ENCODE measurements at places on chromosomes 12 and 14. TPM values are rescaled to one million over a fixed set of nuclear protein-coding genes. Genes with fewer than 3 reads are reported as not detected.
A peak's percentile ranks its signal among the peaks of the same experiment; 100 is the strongest.

DNA sequence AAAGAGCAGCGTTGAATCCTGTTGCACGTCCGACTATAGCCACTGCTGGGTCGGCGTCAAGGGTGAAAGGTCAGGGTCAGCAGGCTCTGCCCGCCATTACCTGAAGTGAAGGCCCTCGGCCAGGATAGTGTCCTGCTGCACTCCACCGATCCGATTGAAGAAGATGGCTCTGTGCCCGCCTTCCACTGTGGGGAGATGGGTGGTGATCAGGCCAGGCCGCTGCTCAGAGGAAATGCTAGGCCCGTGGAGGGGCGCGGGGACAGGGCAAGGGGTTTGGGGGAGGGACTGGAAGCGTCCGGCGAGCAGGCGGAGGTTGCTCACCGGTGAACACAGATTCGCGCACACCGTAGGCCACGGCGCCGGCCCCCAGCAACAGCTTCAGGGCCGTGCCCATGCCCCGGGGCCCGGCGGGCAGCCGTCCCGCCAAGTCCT is 352 bp downstream of the PHB2 start:
- peaks cover 1% of the 10 kb centered on the region for H3K36me3 ChIP-seq
- peaks cover 4% of the 10 kb centered on the region for H3K4me1 ChIP-seq
- H3K27me3 ChIP-seq: no peaks in the 10 kb centered on the region
- H3K27ac ChIP-seq: peak overlapping the region; percentile 38
- no peak for DNase-seq

DNA sequence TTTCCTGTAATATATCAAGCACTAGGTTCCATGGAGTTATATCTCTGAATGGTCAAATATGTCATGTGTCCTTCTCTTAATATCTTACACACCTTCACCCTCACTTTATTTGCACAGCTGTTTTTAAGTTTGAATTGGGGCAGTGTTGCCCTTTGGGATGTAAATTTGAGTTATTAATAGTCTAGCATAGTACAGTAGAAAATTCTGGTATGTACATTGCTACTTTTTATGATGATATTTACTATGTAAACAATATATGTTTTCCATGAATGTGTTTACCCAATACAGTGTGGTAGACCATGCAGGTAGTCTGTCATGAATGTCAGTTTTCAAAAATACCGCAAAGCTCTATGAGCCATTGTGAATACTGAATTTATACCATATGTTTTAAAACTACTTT is 50.5 kb downstream of the METTL25 start:
- no peak overlapping the region for H3K27ac ChIP-seq
- no peak overlapping the region for H3K4me3 ChIP-seq
- H3K36me3 ChIP-seq: no peaks in the 10 kb centered on the region
- no peaks in the 10 kb centered on the region for H3K4me1 ChIP-seq

DNA sequence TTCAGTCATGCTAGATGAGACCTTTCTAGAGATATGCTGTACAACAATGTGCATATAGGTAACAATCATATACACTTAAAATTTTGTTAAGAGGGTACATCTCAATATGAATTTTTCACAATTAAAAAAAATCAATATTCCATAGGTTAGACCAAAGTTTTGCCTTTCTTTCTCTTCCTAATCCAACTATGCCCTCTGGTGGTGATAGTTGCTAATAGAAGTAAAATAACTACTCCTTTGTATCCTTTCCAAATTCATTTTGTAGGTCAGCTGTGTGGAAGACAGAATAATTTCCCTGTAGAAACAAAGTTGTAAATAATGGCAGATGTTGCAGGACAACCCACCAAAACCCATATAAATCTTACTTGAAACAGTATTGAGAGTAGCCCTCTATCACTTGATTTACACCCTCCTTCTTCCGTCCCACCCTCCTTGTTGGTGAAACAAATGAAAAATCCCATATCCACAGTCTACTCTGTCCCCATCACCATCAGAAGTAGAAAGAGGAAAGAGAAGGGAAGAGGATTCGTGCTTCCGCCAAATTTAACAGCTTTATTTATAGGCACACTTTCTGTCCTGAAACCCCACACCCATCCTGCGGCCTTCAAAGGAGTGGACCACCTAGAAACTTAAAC is 34.2 kb upstream of the KICS2 start:
- no peaks in the 10 kb centered on the region for H3K4me1 ChIP-seq
- no peaks in the 10 kb centered on the region for H3K27me3 ChIP-seq
- H3K4me3 ChIP-seq: no peak overlapping the region
- DNase-seq: no peak

- H3K4me1 ChIP-seq: no peaks in the 10 kb centered on the region
- H3K4me3 ChIP-seq: no peak overlapping the region
- no peak overlapping the region for H3K27ac ChIP-seq
Observed at GRCh38 chr14:68856572-68856971, 63.7 kb upstream of the ZFP36L1 start.

DNA sequence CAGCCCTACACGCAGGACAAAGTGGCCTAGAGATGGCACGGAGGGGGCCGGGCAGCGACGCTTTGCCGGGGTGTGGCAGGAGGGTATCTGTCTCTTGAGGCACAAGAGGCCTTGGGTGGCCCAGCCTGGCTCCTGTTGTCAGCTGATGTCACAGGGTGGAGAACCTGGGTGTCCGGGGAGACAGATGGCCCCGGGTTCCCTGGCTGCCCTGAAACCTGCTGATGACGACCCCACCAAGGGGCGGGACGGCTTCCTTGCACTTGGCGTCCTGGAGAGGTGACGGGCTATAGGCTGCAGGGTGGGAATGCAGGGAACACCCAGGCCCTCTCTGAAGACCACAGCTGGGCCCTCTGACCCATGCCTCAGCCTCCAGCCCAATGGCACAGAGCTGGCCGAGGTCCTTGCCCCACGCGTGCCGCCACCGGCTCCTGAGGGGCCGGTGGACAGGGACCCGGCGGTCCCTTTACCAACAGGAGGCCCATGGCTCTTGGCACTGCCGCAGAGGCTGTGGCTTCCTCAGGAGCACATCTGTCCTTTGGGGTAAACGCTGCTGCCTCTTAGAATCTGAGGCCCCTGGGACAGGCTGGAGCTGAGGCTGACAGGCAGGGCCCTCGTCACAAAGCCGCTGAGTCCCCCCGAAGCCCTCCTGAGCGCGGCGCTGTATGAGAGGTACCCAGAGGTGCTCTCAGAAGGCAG is 16.4 kb downstream of the TRMT61A start:
- peak; percentile 72 for DNase-seq
- H3K4me3 ChIP-seq: no peak overlapping the region
- H3K36me3 ChIP-seq: no peaks in the 10 kb centered on the region
- no peaks in the 10 kb centered on the region for H3K27me3 ChIP-seq
- no peaks in the 10 kb centered on the region for H3K4me1 ChIP-seq
- no peak overlapping the region for H3K27ac ChIP-seq

DNA sequence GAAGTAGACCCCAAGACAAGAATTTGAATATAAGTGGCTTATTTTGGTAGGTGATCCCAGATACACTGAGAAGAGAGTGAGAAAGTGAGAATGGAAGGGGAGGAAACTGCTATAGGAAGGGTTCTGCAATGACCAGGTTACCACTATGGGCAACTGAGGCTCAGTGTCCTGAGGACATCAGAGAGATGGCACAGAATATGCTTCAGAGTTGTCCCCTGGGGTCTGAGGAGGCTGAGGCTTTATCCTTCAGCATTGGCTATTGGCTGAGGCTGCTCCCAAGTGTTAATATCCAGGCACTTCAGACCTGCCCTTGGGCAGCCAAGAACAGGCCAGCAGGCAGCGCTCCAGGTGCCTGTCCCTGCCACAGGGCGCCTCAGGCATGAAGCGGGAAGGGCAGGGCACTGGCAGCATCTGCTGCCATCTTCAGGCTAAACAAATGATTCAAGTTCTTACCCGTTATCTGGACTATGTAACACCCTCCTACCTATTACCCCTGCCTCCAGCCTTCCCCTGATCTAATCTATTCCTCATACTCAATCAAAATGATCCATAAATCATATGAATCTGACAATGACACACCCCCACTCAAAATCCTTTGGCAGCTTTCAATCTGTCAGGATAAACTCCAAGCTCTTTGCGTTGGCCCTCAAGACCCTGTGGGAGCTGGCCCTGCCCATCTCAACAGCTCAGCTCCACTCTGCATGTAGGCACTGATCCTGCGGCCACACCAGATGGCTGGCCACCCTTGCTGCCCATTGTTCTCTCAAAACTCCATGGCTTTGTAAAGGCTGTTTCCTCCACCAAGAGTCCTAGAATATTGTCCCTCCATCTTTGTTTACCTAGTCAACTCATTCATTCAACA is 42.4 kb downstream of the CKAP4 start:
- no peak overlapping the region for H3K27ac ChIP-seq
- no peaks in the 10 kb centered on the region for H3K36me3 ChIP-seq
- H3K4me3 ChIP-seq: no peak overlapping the region
- H3K4me1 ChIP-seq: no peaks in the 10 kb centered on the region
- DNase-seq: no peak
- H3K27me3 ChIP-seq: no peaks in the 10 kb centered on the region

GRCh38 chr14:104683653-104684448 is 5.6 kb upstream of the INF2 start:
- no peaks in the 10 kb centered on the region for H3K36me3 ChIP-seq
- no peak for DNase-seq
- H3K4me1 ChIP-seq: no peaks in the 10 kb centered on the region
- H3K27me3 ChIP-seq: no peaks in the 10 kb centered on the region
- no peak overlapping the region for H3K4me3 ChIP-seq

OR6C70 gene
- not detected for total RNA-seq

DBX2 gene
- total RNA-seq: 0.19 TPM

DNA sequence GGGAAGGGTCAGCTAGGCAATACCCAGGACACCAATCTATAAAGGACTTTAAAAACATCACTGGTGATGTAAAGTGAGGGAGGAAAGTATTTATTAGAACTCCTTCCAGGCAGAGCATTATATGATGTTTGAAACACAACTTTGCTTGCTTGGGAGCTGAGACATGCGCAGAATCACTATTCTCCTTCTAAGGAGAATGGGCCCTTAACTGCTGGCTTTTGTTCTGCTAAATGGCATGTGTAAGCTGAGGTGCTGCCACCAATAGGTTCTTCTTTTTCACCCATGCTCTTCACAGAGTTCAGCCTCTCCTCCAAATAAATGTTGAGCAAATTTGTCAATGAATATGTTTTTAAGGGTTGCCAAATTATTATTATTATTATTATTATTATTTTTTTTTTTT is 3.9 kb downstream of the STAC3 start:
- no peak overlapping the region for H3K4me3 ChIP-seq
- no peaks in the 10 kb centered on the region for H3K27me3 ChIP-seq
- no peaks in the 10 kb centered on the region for H3K4me1 ChIP-seq
- DNase-seq: no peak
- H3K27ac ChIP-seq: no peak overlapping the region

CD4 gene
- 20.1 TPM for total RNA-seq

GRCh38 chr14:101350691-101351090 is 210.6 kb upstream of the DIO3 start:
- DNase-seq: peak; percentile 68
- no peaks in the 10 kb centered on the region for H3K27me3 ChIP-seq
- H3K4me3 ChIP-seq: no peak overlapping the region
- H3K36me3 ChIP-seq: no peaks in the 10 kb centered on the region
- H3K27ac ChIP-seq: no peak overlapping the region
- H3K4me1 ChIP-seq: no peaks in the 10 kb centered on the region

PTPRQ gene
- total RNA-seq: 10.3 TPM

DNA sequence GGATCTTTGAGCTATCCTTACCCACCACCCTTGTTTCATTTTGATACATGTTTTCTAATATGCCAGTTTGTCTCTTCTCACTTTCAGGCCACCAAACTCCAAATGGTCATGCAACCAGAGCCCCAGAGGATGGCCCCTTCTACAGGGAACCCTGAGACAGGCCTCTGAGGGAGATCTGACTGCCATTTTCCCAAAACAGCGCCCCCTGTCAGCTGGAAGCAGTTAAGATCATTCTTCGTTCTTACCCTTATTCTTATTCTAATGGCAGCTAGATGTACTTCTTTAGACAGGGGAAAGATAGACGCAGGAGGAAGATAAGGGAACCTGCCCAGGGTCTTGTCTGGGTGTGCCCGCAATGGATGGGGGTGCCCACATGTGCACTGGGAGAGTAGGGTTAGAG is 38.4 kb downstream of the C12orf56 start:
- H3K27me3 ChIP-seq: no peaks in the 10 kb centered on the region
- no peaks in the 10 kb centered on the region for H3K4me1 ChIP-seq
- no peak for DNase-seq
- no peak overlapping the region for H3K4me3 ChIP-seq
- no peaks in the 10 kb centered on the region for H3K36me3 ChIP-seq

ZFYVE1 gene
- total RNA-seq: 14.2 TPM

GALNT16 gene
- total RNA-seq: 7.0 TPM

GRCh38 chr12:75739912-75740311 is 228.5 kb upstream of the KRR1 start:
- H3K27me3 ChIP-seq: no peaks in the 10 kb centered on the region
- no peaks in the 10 kb centered on the region for H3K36me3 ChIP-seq
- no peak for DNase-seq
- H3K4me1 ChIP-seq: no peaks in the 10 kb centered on the region
- no peak overlapping the region for H3K4me3 ChIP-seq
- H3K27ac ChIP-seq: no peak overlapping the region

FKBP3 gene
- 36.2 TPM for total RNA-seq

FZD10 gene
- total RNA-seq: 0.72 TPM

SSTR1 gene
- 1.0 TPM for total RNA-seq

DNA sequence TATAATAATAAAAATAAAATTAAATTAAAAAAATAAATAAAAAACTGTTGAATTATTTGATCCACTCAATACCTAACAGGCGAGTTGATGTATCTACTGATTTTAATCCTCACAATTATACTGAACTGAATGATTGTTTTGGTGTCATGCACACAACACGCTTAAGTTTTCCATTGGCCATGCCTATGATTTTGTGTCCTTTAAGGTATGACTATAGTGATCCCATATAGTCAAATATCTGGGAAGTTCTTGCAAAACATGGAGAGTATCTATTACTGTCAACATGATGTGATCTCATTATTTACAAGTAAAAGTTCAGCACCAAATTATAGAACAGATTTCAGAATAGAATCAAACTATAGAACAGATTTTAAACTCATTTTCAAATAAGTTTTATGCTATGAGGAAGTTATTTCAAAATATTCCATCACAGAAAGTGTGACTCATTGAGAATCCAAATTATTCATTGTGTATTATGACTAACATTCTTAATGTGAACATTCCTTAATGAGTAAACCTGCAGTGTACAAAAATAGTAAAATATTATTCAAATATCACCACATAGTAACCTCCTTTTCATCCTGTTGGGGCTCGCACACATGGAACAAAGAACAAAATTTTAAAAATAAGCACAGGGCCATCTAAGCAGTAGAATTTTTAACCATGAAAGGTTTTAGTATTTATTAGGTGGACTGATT is 190.4 kb downstream of the SLC25A21 start:
- no peaks in the 10 kb centered on the region for H3K36me3 ChIP-seq
- H3K4me1 ChIP-seq: no peaks in the 10 kb centered on the region
- no peak overlapping the region for H3K4me3 ChIP-seq
- no peak for DNase-seq

- peak; percentile 93 for DNase-seq
- no peak overlapping the region for H3K4me3 ChIP-seq
- no peaks in the 10 kb centered on the region for H3K27me3 ChIP-seq
Observed at GRCh38 chr14:95389471-95390011, 69.8 kb upstream of the CLMN start.

Data from aorta (tissue), 5 donors.